ENCODE measurements at places on chromosomes 5 and 9.

- DNase-seq = no peak
Measured at GRCh38 chr5:54362434-54362833, 52.1 kb upstream of the ARL15 start.

GRCh38 chr5:82985763-82986162, 91.4 kb downstream of the TMEM167A start:
- DNase-seq = no peak

DNA sequence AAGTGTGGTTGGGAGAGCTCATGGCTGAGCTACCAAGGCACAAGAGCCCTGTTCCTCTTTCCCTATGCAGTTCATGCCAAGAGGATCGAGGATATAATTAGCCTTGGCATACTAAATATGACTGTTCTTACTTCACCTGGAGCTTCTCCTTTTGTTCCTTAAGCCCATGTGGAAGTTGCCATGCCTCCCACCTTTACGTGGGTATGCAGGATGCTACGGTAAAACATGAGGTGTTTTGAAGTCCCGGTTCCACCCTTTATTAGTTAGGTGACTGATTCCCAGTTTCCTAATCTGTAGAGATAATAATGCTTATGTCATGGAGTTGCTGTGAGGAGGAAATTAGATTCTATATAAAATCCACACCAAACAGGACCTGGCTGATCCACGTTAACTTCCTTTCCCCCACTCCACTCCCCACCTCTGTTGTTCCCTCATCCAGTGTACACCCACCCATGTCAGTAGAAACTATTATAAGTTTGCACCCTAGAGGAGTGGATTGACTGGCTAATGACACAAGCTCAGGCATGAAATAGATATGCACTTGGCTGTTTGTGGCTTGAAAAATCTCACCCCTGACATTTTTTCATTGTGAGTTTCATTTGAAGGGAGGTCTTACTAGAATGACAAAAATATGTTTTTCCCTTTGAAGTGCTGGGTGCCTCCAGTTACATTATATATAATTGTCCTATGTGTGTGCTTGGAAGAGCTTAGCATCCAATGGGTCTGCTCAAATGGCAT, 36.8 kb upstream of the SHOC1 start:
- DNase-seq = no peak

- DNase-seq = no peak
Measured at GRCh38 chr5:170546282-170546681, 42.5 kb downstream of the KCNIP1 start.

- no peak for DNase-seq
Measured at GRCh38 chr5:89065919-89066318, 182.9 kb upstream of the MEF2C start.

DNA sequence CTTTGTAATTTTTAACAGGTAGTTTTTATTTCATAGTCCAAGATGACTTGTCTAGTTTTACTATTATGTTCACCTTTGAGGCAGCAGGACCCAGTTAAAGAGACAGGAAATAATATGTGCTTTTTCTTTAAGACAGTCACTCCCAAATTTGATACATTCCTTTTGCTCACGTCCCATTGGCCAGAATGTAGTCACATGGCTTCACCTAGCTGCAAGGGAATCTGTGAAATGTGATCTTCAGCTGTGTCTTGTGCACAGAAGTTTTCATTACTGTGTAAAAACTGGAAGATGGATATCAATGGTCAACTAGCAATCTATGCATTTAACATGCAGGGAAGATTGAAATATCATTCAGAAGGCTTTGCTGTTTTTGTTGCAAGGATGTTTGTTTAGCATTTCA, 41.1 kb downstream of the XRCC4 start:
- DNase-seq = no peak

- no peak for DNase-seq
Measured at GRCh38 chr9:137836831-137837241, 40.7 kb upstream of the CACNA1B start.

DNA sequence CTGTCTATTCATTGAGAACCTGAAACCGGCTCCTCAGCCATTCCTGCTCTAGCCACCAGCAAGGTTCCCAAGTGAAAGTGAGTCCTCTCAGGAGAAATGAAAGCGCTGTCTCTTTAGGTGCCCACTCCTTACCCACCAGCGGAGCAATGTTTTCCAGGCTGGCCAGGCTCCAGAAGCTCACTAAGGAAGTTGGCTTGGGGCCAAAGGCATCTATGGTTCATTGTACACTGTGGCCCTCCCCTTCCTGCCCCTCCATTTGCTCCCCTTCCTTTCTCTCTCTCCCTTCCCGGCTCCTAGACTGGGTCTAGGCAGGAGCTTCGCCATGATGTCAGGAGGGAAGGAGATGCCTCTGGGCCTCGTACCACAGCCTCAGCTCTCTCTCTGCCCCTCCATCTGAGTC, 1.1 kb upstream of the GABRP start:
- no peak for DNase-seq

DNA sequence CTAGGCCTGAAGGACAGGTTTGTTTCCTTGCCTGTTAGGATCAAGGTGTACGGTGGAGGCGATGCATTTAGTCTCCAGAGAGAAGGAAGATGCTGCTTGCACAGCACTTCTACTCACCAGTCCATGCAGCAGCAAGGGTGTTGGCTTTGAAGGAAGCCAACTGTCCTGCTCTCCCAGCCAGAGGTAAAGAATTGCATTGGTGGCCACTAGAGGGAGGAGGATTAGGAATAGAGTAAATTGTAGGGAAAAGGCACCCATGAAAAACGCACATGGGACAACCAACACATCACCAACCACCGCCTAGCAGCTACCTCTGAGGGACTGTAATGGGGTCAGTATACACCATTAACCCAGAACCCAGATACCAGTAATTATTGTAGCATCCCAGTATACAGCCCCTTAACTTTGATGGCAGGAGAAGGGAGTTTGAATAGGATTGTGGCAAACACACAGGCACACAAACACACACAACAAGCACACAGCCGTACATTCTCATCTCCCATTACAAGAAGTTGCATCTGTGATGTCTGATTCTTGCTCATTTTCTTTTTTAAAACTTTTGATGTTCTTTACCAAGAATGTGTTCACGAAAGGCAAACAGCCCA, 267.7 kb downstream of the ADAMTS6 start:
- no peak for DNase-seq

DNA sequence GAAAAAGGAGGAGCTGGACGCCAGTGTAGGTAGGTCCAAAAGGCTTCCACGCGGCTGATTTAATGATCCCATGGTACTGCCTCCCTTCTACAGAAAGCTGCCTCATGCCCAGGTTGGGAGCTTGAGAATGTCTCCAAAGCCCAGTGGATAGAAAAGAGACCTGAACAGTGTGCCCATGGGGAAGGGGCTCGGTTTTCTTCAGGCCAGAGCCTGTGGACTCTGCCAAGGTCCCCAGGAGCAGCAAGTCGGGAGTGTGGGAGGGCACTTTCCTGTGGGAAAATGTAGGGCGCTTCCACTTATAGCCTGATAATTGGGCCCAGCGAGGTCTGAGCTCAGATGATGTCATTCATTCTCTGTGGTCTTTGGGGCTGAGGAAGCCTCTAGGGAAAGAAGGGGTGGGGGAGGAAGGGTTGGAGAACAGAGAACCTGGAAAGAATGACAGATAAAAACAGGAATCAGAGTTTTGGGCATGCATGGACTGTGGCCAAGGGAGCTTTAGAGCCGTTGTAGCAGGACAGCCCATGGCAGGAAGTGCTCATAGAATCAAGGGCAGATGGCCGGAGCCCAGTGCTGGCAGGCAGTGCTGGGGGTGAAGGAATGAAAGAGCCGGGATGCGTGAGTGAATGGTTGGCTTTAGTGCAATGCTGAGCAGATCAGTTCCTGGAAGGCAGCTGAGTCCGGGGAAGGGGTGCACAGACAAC, 42.5 kb upstream of the SH3PXD2B start:
- no peak for DNase-seq

- no peak for DNase-seq
Measured at GRCh38 chr5:146400201-146400600, 46.9 kb upstream of the TCERG1 start.

GRCh38 chr9:123267481-123268198, 746 bp downstream of the STRBP start:
- DNase-seq = peak; percentile 17

DNA sequence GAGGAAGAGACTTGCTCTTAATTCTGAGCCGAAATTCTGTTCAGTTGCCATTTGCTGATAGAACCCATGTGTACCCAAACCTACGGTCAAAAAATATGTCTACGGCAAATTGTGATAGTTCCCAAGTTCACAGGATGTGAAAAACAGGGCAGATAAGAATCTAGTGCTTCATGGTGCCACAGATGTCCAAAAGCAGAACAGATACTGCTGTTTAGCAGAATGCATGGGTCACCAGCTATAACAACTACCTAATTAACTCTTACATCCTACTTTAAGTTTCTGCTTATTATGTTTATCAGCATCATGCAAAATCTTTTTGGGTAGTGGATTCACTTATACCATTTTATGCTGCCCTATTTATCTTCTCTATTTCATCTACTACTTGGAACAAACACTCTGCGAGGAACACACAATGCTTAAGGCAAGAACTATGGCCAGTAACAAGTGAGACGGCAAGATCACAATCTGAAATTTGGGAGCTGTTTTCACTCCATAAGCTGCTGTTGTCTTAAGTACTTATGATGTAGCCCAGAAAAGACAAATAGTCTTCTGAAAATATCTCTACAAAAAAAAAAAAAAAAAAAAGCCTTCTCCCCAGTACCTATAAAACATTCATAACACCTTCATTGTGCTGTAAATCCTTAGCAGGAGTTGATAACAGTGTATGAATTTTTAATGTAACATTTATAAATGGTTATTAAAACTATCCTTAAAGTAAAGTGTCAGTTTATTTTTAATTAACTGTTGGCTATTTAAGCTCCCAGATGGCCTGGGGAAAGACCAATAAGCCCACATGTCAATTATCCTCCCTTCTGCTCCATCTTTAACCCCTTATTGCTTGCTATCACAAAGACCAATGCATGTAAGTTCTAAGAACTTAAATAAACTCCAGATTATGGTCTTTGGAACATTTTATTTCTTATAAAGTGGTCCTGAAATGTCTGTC, 232.3 kb downstream of the TLR4 start:
- DNase-seq = no peak

GRCh38 chr9:77839459-77840140, 191.5 kb upstream of the GNA14 start:
- no peak for DNase-seq

DNA sequence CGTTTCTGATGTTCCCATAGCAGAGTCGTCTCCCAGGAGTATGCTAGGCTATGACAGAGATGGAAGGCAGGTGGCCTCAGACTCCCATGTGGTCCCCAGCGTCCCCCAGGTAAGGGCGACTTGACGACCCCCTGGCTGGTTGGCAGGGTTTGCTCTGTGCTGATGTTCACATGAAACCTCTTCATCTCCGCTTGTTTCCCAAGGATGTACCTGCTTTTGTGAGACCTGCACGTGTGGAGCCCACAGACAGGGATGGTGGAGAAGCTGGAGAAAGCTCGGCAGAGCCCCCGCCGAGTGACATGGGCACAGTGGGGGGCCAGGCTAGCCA, 108.3 kb downstream of the WNK2 start:
- DNase-seq = no peak

- DNase-seq = no peak
Measured at GRCh38 chr5:125370461-125371205, 624.2 kb upstream of the ZNF608 start.

DNA sequence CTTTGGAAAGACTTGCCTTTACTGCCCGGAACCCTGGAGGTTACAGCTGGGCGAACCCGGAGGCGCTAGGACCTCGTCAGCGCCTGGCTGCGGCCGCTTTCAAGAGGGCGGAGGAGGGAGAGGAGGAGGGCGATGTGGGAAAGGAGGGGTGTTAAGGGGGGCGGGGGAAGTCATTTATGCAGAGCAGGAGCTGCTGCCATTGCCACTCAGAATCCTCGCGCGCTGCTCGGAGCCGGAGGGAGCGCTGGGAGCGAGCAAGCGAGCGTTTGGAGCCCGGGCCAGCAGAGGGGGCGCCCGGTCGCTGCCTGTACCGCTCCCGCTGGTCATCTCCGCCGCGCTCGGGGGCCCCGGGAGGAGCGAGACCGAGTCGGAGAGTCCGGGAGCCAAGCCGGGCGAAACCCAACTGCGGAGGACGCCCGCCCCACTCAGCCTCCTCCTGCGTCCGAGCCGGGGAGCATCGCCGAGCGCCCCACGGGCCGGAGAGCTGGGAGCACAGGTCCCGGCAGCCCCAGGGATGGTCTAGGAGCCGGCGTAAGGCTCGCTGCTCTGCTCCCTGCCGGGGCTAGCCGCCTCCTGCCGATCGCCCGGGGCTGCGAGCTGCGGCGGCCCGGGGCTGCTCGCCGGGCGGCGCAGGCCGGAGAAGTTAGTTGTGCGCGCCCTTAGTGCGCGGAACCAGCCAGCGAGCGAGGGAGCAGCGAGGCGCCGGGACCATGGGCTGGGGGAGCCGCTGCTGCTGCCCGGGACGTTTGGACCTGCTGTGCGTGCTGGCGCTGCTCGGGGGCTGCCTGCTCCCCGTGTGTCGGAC, at the start of gene PCSK5:
PCSK5 (plus strand) TSS at position 202 of the 805 bp plus-strand sequence; CDS start at position 711, 509 bp downstream.
- peak; percentile 35 for DNase-seq

Data from HL-60 (cell line).